ENCODE measurements at places on chromosomes 6 and 20.
A peak's percentile ranks its signal among the peaks of the same experiment; 100 is the strongest.

- no peak for ATAC-seq
Measured at GRCh38 chr6:93581371-93581770, 162.0 kb upstream of the EPHA7 start.

GRCh38 chr6:152110886-152111820 lies 303.7 kb downstream of the ESR1 start:
- peak; percentile 40 for ATAC-seq

- ATAC-seq, result peak; percentile 73
Measured at GRCh38 chr6:139374357-139375225, at the start of gene CITED2. CITED2 (minus strand) TSS chr6:139374648; CDS start chr6:139373944, 704 bp downstream.

DNA sequence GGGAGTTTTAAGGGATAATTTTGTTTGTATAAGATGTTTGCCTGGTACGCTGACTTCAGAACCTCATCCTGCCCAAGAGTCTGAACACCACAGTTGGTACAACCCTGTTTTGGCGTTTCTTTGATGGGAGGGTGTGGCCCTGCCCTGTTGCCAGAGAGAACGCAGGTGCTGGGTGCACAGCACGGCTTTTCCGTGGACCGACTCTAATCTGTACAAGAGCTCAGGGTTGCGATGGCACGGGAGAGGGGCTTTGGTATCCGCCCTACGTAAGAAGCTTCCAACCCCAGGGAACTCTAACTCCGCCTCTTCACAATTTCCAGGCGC lies 1.3 kb downstream of the CYP24A1 start:
- ATAC-seq, result no peak
